Activated T-cell treated with anti-CD3 and anti-CD28 coated beads for 24 hours (primary cell): ENCODE measurements at places on chromosomes 13 and 19.

- DNase-seq: no peak
Measured at GRCh38 chr13:80213201-80213600, 127.7 kb downstream of the SPRY2 start.

DNA sequence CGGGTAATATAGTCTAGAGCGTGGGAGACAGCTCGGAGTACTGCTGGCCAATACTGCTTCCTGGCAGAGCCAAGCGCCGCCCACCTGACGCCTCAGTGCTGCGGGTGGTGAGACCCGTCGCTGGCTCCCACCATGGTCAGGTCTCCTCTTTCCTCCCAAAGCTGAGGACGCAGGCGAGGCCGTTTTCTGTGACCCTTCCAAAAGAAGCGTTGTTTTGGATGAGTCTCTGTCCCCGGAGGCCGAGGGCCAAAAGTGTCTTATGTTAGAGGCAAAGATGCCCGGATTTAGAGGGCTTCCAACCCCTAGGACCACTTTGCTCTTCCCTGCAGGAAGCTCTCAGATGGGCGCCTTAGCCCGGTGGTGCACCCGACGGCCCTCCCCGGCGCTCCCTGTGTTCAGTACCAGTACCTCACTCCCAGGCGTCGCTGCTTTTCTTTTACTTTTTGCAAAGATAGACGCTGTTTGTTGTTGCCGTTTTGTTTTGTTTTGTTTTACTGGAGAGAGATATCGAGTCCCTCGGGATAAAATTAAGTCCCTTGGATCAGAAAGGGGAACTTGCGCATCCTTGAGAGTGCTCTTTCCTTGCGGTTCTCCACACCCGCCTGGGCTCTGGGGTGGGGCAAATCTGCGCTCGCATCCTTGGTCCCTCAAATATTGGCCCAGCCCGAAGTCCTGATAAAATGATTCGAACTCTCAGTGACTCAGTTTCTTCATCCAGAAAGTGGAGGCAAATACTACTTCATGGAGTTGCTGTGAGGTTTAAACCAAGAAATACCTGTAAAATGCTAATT is 7.0 kb downstream of the PDX1 start:
- DNase-seq: no peak

- no peak for DNase-seq
Measured at GRCh38 chr19:30785458-30786137, 413.4 kb downstream of the ZNF536 start.

DNA sequence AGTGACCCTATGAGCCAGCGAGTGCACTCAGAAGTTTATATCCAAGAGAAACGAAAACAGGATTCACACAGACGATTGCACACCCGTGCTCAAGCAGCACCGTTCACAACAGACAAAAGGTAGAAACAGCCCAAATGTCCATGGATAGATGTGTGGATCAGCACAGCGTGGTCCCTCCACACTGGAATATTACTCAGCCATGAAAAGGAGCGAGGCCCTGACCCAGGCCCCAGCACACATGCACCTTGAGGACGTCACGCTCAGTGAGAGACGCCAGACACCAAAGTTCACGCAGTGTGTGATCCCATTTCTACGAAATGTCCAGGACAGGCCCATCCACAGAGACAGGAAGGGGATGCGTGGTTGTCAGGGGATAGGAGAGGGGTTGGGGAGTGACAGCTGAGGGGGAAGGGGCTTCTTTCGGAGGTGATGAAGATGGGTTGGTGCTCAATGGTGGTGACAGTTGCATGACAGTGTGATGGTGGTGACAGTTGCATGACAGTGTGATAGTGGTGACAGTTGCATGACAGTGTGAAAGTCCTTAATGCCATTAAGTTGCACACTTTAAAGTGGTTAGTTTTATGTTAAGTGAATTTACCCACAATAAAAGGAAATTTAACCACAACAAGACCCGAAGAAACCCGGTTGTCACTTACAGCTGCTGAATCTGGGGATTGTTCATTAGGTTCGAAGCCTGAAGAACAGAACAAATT is 18.9 kb upstream of the SLC39A3 start:
- DNase-seq: no peak

GRCh38 chr19:29376855-29377354 is 148.9 kb upstream of the VSTM2B start:
- no peak for DNase-seq
